ENCODE measurements at places on chromosomes 12 and 14.

DNA sequence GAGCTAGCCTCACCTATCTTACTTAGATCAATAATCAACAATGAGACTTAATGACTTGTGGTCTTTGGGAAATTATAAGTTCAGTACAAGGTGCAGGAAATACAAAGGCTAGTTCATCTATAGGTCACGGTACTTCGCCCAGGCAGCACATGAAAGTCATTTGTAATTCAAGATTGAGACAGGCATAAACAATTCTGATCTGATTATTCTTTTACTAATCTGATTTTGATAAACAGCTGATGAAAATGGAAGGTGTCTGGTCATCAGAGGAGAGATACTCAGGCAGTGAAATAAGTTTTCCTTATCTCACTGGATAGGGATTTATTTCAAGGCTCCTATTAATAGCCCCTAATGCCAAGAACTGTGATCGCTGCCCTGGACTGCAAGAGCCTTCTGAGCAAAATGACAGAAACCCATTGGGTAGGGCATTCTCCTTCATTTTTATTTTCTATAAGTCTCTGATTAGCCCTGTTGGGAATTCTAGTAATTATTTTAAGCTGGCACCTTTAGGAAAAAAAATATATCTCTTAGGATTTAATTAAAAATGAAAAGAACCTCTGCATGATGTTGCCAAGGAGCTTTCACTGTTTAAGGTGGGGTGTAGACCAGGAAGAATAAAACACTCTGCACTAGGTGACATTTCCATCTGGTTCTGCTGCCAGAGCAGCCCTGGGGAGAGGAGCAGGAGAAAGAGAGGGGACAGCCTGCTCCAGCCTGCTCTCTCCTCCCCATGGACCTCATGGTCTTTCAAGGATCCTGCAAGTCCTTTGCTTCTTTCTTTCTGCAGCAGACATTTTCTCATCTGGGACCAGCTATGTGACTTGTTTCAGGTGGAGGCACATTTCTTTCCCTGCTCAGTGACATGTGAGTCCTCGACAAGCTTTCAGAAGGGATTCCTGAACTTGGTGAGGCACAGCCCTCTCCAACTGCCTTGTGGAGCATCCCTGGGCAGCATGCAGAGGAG lies 44.8 kb downstream of the SSPN start:
- no peak for DNase-seq

DNA sequence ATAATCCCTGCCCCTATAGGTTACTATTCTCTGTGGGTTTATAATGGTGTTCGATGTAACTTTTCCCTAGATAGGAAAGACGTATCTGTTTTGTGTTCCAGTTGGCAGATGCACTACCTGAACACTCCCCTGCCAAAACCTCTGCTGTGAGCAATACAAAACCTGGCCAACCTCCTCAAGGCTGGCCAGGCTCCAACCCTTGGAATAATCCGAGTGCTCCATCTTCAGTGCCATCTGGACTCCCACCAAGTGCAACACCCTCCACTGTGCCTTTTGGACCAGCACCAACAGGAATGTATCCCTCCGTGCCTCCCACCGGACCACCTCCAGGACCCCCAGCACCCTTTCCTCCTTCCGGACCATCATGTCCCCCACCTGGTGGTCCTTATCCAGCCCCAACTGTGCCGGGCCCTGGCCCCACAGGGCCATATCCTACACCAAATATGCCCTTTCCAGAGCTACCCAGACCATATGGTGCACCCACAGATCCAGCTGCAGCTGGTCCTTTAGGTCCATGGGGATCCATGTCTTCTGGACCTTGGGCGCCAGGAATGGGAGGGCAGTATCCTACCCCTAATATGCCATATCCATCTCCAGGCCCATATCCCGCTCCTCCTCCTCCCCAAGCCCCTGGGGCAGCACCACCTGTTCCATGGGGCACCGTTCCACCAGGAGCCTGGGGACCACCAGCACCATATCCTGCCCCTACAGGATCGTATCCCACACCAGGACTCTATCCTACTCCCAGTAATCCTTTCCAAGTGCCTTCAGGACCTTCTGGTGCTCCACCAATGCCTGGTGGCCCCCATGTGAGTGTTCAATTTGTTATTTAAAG lies 11.3 kb downstream of the MAPK1IP1L start:
- no peak for DNase-seq

DNA sequence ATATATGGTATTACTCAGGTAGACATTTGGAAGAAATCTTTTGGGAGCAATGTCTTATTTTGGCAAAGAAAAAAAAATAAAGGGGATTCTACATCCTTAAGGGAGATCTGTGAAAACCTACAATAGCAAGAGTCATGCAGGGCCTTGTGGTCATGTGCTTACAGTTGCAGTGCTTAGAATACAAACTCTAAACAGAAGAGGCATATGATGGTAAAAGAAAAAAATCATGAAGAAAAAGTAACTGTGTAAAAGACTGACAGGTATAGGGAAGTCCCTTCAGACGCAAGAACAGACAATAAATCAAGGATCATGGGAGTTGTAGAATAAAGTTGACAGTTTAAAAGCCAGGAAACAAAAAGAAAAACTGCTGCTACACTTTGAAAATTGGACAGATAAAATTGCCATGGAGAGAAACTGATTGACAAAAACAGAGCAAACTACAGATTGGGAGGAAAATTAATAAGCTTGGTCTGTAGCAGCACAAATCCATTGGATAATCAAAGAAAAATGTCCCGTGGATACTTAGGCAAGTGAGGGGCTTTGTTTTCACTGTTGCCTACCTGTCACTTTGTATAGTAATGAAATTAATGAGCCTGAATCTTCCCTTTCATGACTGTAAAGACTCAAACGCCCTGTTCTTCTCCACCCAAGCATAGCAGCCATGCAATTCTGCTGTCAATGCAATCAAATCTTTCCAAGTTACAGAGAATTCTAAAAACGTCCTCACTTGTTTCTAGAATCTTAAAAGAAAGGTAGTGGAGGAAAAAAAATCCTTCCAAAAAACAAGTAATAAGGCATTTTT lies 402.0 kb downstream of the SYT1 start:
- no peak for DNase-seq

DNA sequence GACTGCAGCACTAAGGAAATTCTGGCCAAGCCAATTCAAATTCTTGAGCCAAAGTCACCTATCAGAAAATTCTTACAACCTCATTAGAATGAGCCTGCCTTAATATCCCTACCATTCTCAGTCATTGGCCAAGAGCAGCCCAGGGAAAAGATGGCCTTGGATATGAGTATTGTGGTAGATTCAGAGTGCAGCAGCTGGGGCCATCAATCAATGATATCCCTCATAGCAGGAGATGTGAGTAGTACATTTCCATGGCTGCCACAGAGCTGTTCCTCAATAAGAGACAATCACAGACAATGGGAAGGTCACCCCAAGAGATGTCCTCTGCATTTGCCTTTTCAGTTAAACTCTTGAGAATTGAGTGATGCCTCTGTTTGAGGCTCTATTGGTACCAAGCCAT lies 161.6 kb downstream of the DYRK2 start:
- no peak for DNase-seq

- DNase-seq, result no peak
These were observed 477.0 kb downstream of the SOX5 start for GRCh38 chr12:23472329-23472971.

DNA sequence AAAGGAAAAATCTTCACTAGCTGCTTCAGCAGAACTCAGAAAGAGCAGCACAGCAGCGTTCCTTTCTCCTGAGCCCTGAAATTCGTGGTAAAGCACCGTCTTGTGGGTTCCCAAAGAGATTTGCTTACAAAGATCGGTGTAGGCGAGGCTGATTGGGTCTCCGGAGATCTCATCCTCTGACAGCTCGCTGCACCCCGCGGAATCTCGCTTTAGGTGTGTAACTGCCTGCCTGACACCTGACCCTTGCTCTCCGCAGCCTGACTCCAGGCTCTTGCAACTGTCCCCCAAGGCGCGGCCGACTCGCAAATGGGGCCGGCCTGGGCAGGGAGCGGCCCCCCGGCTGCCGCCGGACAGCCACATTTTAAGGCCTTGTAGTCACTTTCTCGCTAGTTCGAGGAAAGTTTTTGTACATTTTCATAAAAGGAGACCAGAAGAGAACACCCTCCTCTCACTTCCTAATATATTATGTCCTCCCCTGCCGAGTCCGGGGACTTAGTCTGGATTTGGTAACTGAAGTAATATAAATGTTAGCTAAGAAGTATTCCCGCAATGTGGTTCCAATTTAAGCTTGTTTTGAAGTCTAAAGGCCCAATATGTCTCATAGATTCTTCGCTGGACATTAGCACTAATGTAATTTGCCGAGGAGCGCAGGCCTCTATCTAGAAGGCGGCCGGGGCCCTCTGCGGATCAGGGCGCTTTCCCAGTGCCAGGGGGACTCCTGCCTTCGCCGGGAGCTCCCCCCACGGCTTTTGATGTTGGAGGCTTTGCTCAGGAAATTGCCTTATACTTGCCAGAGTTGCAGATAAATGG lies 177.3 kb upstream of the CDKN3 start:
- DNase-seq, result no peak

All from OCI-M1 (cell line).